ENCODE measurements at places on chromosomes 1 and 21.

- no peak for DNase-seq
- no peaks in the 10 kb centered on the region for H3K4me1 ChIP-seq
- H3K27ac ChIP-seq, result no peak overlapping the region
- no peaks in the 10 kb centered on the region for H3K27me3 ChIP-seq
Measured at GRCh38 chr21:43703035-43703880, 15.7 kb upstream of the PDXK start.

DNA sequence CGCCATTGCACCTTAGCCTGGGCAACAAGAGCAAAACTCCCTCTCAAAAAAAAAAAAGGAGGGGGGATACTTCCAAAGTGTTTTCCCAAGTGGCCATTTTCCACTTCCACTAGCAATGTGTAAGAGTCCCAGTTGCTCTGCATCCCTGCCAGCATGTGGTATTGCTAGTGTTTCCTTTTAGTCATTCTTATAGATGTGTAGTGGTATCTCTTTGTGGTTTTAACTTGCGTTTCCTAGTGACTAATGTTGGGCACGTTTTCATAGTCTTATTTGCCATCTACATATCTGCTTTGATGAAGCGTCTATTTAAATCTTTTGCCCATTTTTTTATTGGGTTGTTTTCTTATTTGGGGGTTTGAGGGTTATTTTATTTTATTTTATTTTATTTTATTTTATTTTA, 31.1 kb downstream of the INAVA start:
- H3K36me3 ChIP-seq, result no peaks in the 10 kb centered on the region
- no peak overlapping the region for H3K4me3 ChIP-seq
- H3K27me3 ChIP-seq, result no peaks in the 10 kb centered on the region
- no peak for DNase-seq
- H3K27ac ChIP-seq, result no peak overlapping the region
- H3K4me1 ChIP-seq, result no peaks in the 10 kb centered on the region

GRCh38 chr1:66403007-66403731, 130.8 kb upstream of the SGIP1 start:
- H3K27ac ChIP-seq, result peak overlapping the region; percentile 97
- H3K4me3 ChIP-seq, result peak overlapping the region; percentile 57
- H3K4me1 ChIP-seq, result peaks cover 69% of the 10 kb centered on the region

DNA sequence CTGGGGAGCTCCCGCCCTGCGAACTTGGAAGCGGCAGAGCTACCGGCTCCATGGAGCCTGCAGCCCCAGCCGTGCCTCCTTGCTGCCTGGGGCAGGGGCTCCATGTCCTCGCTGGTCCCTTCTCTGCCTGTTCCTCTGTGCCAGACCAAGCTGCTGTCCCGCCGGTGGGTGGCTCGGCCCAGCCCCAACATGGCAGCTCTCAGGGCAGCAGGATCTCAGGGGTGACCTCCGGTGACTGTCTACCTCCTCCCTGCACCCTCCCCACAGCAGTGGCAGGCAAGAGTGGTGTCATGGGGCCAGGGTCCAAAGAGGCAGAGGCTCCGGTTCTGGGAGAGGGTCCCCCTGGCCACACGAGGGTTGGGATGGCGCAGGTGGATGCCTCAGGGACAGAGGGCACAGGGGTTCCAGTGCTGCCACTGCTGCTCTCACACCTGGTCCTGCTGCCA, 45.8 kb downstream of the ATP6V1G3 start:
- H3K4me3 ChIP-seq, result no peak overlapping the region
- peaks cover 34% of the 10 kb centered on the region for H3K4me1 ChIP-seq
- DNase-seq, result no peak
- H3K27me3 ChIP-seq, result no peaks in the 10 kb centered on the region

DNA sequence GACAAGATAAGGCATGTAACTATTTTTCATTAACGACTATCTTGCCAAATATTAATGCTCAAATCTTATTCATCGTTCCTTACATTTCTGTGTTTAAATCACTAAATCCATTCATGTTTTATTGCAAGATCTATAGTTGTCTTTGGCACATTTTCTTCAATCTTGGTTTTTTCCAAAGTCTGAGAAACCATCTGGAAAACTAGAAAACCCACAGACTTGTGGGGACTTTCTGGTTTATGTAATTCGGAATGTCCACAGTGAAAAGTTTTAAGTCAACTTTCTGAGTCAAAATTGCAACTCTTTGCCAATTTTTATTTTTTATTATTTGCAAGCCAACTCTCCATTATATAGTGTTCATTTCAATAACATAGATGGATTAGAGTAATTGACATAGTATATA, 520.8 kb upstream of the ADAMTS5 start:
- no peak overlapping the region for H3K4me3 ChIP-seq
- no peak for DNase-seq

DNA sequence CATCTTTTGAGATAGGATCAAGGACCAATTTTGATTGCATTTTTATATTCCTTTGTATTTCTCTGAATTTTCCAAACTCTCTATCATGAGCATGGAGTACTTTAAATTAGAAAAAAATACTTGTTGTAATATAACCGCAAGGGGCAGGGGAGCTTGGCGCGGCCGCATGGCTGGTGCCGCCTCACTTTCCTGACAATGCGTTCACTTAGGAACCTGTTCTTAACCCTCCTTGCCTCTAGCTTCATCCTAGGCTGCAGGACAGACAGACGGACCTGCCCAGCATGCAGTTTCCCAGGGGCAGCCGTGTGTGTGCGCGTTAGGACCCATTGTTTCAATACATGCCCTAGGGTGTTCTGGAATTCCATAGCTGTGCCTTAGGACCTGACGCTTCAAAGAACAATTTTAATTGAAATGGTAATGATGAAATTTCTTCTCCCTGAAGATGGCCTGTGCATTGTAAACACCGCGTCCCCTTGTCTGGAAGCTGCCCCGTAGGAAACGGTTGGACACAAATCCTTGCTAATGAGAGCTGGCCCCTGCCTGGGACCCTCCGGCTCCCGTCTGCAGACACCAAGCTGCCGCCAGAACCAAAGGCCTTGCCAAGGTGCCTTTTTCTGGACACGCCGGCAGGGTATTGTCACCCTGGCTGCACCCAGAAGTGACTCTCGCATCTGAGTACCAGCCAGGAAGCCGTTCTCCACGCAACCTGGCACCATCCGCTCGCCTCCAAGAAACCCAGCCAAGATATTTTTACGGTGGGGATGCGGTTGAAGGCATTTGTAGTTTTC, 466.4 kb downstream of the NPHP4 start:
- no peak overlapping the region for H3K4me3 ChIP-seq
- no peak overlapping the region for H3K27ac ChIP-seq
- H3K36me3 ChIP-seq, result no peaks in the 10 kb centered on the region

- H3K4me3 ChIP-seq, result no peak overlapping the region
- peak; percentile 42 for DNase-seq
- no peaks in the 10 kb centered on the region for H3K27me3 ChIP-seq
- H3K4me1 ChIP-seq, result peaks cover 36% of the 10 kb centered on the region
- H3K36me3 ChIP-seq, result no peaks in the 10 kb centered on the region
Measured at GRCh38 chr1:245952383-245953026, 554.6 kb downstream of the SMYD3 start.

GRCh38 chr1:42930178-42931107, 28.2 kb downstream of the SLC2A1 start:
- no peak overlapping the region for H3K4me3 ChIP-seq
- H3K27me3 ChIP-seq, result no peaks in the 10 kb centered on the region
- H3K27ac ChIP-seq, result no peak overlapping the region
- H3K36me3 ChIP-seq, result peaks cover 34% of the 10 kb centered on the region

- no peak for DNase-seq
- H3K4me1 ChIP-seq, result no peaks in the 10 kb centered on the region
- no peak overlapping the region for H3K27ac ChIP-seq
- no peaks in the 10 kb centered on the region for H3K27me3 ChIP-seq
- H3K4me3 ChIP-seq, result no peak overlapping the region
Measured at GRCh38 chr1:18211764-18212163, 104.2 kb downstream of the IGSF21 start.

- peaks cover 70% of the 10 kb centered on the region for H3K4me1 ChIP-seq
- no peak overlapping the region for H3K27ac ChIP-seq
- H3K4me3 ChIP-seq, result no peak overlapping the region
Measured at GRCh38 chr1:40823345-40823744, 38.8 kb downstream of the CITED4 start.

- H3K27ac ChIP-seq, result no peak overlapping the region
- H3K36me3 ChIP-seq, result no peaks in the 10 kb centered on the region
- peaks cover 10% of the 10 kb centered on the region for H3K4me1 ChIP-seq
- no peak for DNase-seq
- no peak overlapping the region for H3K4me3 ChIP-seq
- H3K27me3 ChIP-seq, result no peaks in the 10 kb centered on the region
Measured at GRCh38 chr1:32890516-32891240, 4.4 kb downstream of the HPCA start.

- no peak overlapping the region for H3K27ac ChIP-seq
- DNase-seq, result no peak
- no peaks in the 10 kb centered on the region for H3K27me3 ChIP-seq
- H3K4me1 ChIP-seq, result no peaks in the 10 kb centered on the region
Measured at GRCh38 chr1:10915594-10915993, 96.9 kb upstream of the TARDBP start.

DNA sequence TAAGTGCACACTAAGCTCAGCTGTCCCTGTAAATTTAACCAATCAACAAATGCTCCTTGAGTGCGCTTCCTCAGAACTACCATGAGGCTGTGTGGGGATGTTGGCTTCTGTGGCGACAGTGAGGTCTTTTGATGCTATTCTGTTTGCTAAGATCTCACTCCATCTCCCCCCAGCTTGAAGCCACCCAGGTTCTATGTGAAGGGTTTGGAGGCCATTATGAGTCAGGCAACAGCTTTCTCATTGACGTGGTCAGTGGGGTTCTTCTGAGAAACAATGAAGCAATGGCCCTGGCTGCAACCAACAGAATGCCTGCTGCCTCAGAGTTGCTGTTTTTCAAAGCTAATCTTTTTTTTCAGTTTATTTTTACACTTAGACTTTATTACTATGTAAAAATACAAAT, 205.5 kb downstream of the PTBP2 start:
- H3K36me3 ChIP-seq, result no peaks in the 10 kb centered on the region
- no peak for DNase-seq
- H3K27ac ChIP-seq, result no peak overlapping the region

Data from Karpas-422 (cell line).